ENCODE measurements at places on chromosomes 2 and 18. TPM values are rescaled to one million over a fixed set of nuclear protein-coding genes. Genes with fewer than 3 reads are reported as not detected.

GRCh38 chr2:199455545-199456382 is 2.0 kb downstream of the SATB2 start:
- peaks cover 49% of the 10 kb centered on the region for H3K4me1 ChIP-seq
- H3K27ac ChIP-seq: no peak overlapping the region
- no peaks in the 10 kb centered on the region for H3K36me3 ChIP-seq
- H3K4me3 ChIP-seq: peak overlapping the region; percentile 10

GRCh38 chr2:37568565-37568964 is 102.9 kb downstream of the CDC42EP3 start:
- DNase-seq: no peak
- no peaks in the 10 kb centered on the region for H3K27me3 ChIP-seq
- no peak overlapping the region for H3K4me3 ChIP-seq
- H3K27ac ChIP-seq: no peak overlapping the region

Gene GPAT2
- total RNA-seq: 3.9 TPM

- DNase-seq: no peak
- no peaks in the 10 kb centered on the region for H3K4me1 ChIP-seq
- H3K27me3 ChIP-seq: no peaks in the 10 kb centered on the region
- no peak overlapping the region for H3K27ac ChIP-seq
- H3K4me3 ChIP-seq: no peak overlapping the region
- H3K36me3 ChIP-seq: no peaks in the 10 kb centered on the region
Measured at GRCh38 chr2:206423147-206423546, 20.2 kb upstream of the ADAM23 start.

Gene LDLRAD4
- 35.5 TPM for total RNA-seq

Gene RTP5
- not detected for total RNA-seq

Gene DLGAP1
- 1.7 TPM for total RNA-seq

- no peak for DNase-seq
- H3K4me1 ChIP-seq: no peaks in the 10 kb centered on the region
- H3K36me3 ChIP-seq: no peaks in the 10 kb centered on the region
- H3K27me3 ChIP-seq: no peaks in the 10 kb centered on the region
Measured at GRCh38 chr18:68735483-68736343, 20.8 kb upstream of the TMX3 start.

DNA sequence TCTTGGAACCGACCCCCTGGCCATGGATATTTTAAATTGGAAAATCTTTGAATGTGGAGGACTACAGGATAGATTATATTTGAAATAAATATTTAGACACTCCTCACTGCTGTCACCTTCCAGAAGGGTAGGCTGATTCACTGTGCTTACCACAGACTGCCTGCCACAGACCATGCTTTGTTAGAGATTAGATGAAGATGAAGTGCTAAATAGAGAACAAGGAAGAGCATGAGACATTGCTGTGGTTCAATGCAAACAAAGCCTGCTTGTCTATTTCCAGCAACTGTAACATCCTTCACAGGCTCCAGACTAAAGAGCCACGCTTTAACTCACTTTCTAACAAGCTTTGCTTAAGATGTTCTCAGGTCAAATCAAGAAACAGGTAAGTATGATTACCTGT is 81.0 kb upstream of the TMEM17 start:
- no peaks in the 10 kb centered on the region for H3K27me3 ChIP-seq
- H3K4me3 ChIP-seq: no peak overlapping the region
- no peaks in the 10 kb centered on the region for H3K36me3 ChIP-seq
- no peaks in the 10 kb centered on the region for H3K4me1 ChIP-seq

- H3K36me3 ChIP-seq: no peaks in the 10 kb centered on the region
- H3K27ac ChIP-seq: peak overlapping the region; percentile 39
- no peak for DNase-seq
- no peak overlapping the region for H3K4me3 ChIP-seq
- peaks cover 27% of the 10 kb centered on the region for H3K4me1 ChIP-seq
Measured at GRCh38 chr18:830315-830901, 18.4 kb upstream of the YES1 start.

Gene STARD6
- total RNA-seq: not detected

GRCh38 chr2:25298776-25299431 is 42.8 kb downstream of the DNMT3A start:
- H3K4me1 ChIP-seq: peaks cover 50% of the 10 kb centered on the region
- H3K27ac ChIP-seq: no peak overlapping the region
- no peak overlapping the region for H3K4me3 ChIP-seq
- no peak for DNase-seq
- H3K27me3 ChIP-seq: no peaks in the 10 kb centered on the region
- peaks cover 61% of the 10 kb centered on the region for H3K36me3 ChIP-seq

Gene LPIN2
- total RNA-seq: 11.3 TPM

GRCh38 chr2:10046931-10047330 is 3.6 kb downstream of the KLF11 start:
- H3K27ac ChIP-seq: peak overlapping the region; percentile 100
- peaks cover 66% of the 10 kb centered on the region for H3K4me1 ChIP-seq
- H3K27me3 ChIP-seq: no peaks in the 10 kb centered on the region
- H3K36me3 ChIP-seq: peaks cover 55% of the 10 kb centered on the region
- no peak for DNase-seq

DNA sequence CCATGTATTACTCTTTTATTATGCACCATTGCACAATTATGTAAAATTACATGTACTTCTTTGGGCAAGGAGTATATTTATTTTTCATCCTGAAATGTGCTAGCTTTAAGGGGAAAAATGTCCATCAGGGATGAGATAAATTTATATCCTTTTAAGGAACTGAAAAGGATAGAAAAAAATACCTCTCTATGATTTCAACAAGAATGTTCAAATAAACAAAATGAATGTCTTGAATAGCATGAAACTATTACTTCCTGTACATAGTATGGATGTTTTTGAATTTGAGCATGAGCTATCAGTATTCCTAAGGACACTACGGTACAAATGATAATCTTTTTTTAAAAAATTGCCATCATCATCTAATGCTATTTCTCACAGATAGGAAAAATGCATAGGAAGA is 1611.9 kb upstream of the ZEB2 start:
- no peaks in the 10 kb centered on the region for H3K27me3 ChIP-seq
- no peak overlapping the region for H3K27ac ChIP-seq
- no peaks in the 10 kb centered on the region for H3K4me1 ChIP-seq
- no peaks in the 10 kb centered on the region for H3K36me3 ChIP-seq
- H3K4me3 ChIP-seq: no peak overlapping the region
- DNase-seq: no peak

- no peak for DNase-seq
- H3K27ac ChIP-seq: no peak overlapping the region
- no peak overlapping the region for H3K4me3 ChIP-seq
- no peaks in the 10 kb centered on the region for H3K27me3 ChIP-seq
- peaks cover 15% of the 10 kb centered on the region for H3K4me1 ChIP-seq
- H3K36me3 ChIP-seq: no peaks in the 10 kb centered on the region
Measured at GRCh38 chr2:207241198-207241597, 75.5 kb upstream of the KLF7 start.

Gene MC4R
- total RNA-seq: not detected

GRCh38 chr2:182377467-182377866 is 49.4 kb downstream of the PDE1A start:
- no peak overlapping the region for H3K4me3 ChIP-seq
- no peaks in the 10 kb centered on the region for H3K27me3 ChIP-seq
- H3K27ac ChIP-seq: no peak overlapping the region
- H3K36me3 ChIP-seq: no peaks in the 10 kb centered on the region
- peaks cover 44% of the 10 kb centered on the region for H3K4me1 ChIP-seq
- DNase-seq: no peak

Gene VPS4B
- total RNA-seq: 28.9 TPM
